ENCODE measurements at places on chromosomes 2 and 18.
A peak's percentile ranks its signal among the peaks of the same experiment; 100 is the strongest.

GRCh38 chr2:216830346-216830745 lies 29.5 kb downstream of the TNP1 start:
- H3K4me1 ChIP-seq, result no peaks in the 10 kb centered on the region
- H3K36me3 ChIP-seq, result no peaks in the 10 kb centered on the region
- no peak overlapping the region for H3K27ac ChIP-seq
- DNase-seq, result no peak
- H3K4me3 ChIP-seq, result no peak overlapping the region

DNA sequence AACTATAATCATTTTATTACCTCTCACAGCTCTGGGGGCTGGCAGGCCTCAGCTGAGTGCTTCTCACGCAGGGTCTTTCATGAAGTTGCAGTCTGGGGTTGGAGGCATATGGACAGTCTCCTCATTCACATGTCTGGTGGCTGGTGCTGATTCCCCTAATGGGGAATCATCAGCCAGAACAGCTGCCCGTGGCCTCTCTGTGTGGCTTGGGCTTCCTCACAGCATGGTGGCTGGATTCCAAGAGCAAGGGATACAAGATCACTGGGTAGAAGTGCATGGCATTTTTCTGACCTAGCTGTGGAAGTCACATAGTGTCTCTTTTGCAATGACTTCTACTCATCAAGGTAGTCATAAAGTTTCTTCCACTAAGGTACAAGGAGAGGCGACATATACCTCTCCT lies 59.0 kb upstream of the LAPTM4A start:
- no peak overlapping the region for H3K27ac ChIP-seq
- no peaks in the 10 kb centered on the region for H3K36me3 ChIP-seq
- DNase-seq, result no peak
- H3K4me1 ChIP-seq, result no peaks in the 10 kb centered on the region

DNA sequence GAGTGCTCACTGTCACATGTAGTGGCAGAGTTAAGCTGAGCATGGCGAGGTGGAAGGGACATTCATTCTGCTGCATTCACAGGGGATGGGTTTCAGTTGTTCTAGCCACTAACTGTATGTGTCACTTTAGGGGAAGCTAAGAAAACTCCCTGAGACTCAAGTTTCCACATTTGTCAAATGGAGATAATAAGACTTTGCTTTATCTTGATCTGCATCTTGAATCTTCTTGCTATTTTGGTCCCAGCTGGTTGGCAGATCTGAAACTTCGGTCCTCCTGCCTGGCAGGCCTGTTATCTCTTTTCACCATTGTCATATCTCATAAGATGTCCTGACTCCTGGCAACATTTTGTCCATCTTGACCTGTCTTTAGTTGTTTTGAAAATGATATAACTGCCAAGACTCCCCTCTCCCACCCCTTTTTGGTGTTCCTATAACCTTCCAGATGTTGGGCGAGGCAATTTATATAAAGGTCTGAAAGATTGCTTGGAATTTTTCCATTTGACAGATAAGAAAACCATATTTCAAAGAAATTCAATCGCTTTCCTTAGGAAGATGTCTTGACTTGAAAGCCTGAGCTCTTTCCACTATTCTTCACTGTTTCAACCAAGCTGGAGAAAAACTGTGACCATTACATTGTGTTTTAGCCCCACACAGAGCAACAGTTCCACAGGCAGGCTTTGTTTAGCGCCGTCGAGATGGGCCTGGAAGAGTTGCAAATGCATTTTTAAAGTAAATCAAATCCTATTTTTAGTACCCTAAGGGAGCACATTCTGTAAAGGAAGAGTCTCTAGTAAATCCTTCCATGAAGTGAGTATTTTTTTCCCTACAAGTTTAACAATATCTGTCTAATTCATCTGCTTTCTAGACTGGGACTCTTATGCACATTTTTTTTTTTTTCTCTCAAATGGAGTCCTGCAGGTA lies 33.4 kb downstream of the MYCN start:
- no peaks in the 10 kb centered on the region for H3K4me1 ChIP-seq
- H3K27me3 ChIP-seq, result no peaks in the 10 kb centered on the region
- DNase-seq, result no peak

GRCh38 chr2:172677363-172677762 lies 58.3 kb upstream of the RAPGEF4 start:
- H3K27me3 ChIP-seq, result peaks cover 50% of the 10 kb centered on the region
- H3K4me1 ChIP-seq, result no peaks in the 10 kb centered on the region
- no peak overlapping the region for H3K4me3 ChIP-seq
- no peak for DNase-seq

- H3K27me3 ChIP-seq, result peaks cover 21% of the 10 kb centered on the region
- H3K27ac ChIP-seq, result peak overlapping the region; percentile 41
- peaks cover 8% of the 10 kb centered on the region for H3K4me1 ChIP-seq
- no peak overlapping the region for H3K4me3 ChIP-seq
Measured at GRCh38 chr2:240644171-240644651, 18.9 kb downstream of the GPR35 start.

GRCh38 chr2:122542646-122543045 lies 787.2 kb downstream of the TSN start:
- H3K27ac ChIP-seq, result no peak overlapping the region
- H3K36me3 ChIP-seq, result no peaks in the 10 kb centered on the region
- H3K4me3 ChIP-seq, result no peak overlapping the region
- H3K27me3 ChIP-seq, result no peaks in the 10 kb centered on the region

DNA sequence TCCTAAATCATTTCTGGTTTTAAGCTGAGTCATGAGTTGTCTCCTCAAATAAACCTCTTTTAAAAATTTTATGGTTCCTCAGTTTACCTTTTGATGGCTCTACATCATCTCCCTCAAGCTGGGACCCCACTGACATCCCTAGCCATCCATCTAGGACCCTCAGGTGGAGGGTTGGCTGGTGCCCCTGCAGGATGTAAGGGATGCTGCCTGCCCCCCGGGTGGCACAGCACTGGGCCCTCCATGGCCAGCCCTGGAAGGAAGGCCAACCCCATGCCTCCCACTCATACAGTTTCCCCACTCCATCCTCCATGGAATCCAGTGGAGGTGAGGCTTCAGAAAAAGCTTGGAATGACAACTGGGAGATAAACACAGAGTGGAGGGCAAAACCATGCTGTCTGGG lies 17.2 kb upstream of the GPC1 start:
- H3K27me3 ChIP-seq, result no peaks in the 10 kb centered on the region
- H3K27ac ChIP-seq, result no peak overlapping the region
- H3K4me3 ChIP-seq, result no peak overlapping the region
- no peaks in the 10 kb centered on the region for H3K4me1 ChIP-seq

- no peaks in the 10 kb centered on the region for H3K27me3 ChIP-seq
- H3K36me3 ChIP-seq, result peaks cover 26% of the 10 kb centered on the region
- no peak overlapping the region for H3K4me3 ChIP-seq
- H3K4me1 ChIP-seq, result no peaks in the 10 kb centered on the region
- no peak overlapping the region for H3K27ac ChIP-seq
- no peak for DNase-seq
Measured at GRCh38 chr2:135676031-135676430, 65.6 kb upstream of the UBXN4 start.

DNA sequence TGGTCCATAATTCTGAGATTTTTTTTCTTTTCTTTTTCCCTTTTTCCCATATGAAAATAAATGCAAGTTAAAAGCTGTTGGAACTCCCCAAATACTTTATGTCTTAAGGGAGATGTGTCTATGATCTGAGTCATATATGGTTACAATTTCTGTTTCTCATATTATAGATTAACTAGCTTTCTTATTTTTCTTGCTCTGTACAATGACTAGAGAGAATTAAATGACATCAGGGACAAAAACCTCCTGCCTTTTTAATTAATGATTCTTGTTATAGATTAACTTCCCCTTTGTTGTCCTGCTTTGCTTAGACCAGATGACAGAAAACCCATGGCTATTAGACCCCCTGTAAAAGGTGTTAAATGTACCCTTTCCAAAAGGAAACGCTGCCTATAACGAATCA lies 643.9 kb upstream of the NXPH2 start:
- H3K27me3 ChIP-seq, result no peaks in the 10 kb centered on the region
- DNase-seq, result no peak
- H3K27ac ChIP-seq, result no peak overlapping the region
- no peak overlapping the region for H3K4me3 ChIP-seq

DNA sequence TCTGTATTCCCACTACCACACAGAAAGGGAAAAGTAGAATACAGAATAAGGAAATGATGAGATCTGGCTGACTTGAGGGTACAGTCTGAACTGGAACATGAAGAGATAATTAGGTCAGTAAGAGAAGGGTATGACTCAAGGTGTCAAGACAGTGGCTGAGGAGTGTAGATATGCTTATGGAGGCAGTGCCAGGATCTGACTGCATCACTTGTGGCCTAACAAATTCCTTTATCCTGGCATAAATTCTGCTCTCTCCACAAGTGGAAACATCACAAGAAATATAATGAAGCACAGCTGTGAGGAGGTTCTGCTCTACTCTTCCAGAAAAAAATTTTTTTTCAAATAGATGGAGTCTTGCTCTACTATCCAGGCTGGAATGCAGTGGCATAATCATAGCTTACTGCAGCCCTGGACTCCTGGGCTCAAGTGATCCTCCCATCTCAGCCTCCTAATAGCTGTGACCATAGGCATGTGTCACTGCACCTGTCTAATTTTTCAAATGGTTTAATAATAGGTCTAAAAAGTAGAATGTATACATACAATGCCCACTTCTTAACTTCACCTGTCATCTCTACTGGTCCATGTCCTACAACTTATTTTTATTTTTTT lies 85.3 kb downstream of the C2orf74 start:
- peaks cover 40% of the 10 kb centered on the region for H3K36me3 ChIP-seq
- H3K27ac ChIP-seq, result peak overlapping the region; percentile 17
- DNase-seq, result no peak

DNA sequence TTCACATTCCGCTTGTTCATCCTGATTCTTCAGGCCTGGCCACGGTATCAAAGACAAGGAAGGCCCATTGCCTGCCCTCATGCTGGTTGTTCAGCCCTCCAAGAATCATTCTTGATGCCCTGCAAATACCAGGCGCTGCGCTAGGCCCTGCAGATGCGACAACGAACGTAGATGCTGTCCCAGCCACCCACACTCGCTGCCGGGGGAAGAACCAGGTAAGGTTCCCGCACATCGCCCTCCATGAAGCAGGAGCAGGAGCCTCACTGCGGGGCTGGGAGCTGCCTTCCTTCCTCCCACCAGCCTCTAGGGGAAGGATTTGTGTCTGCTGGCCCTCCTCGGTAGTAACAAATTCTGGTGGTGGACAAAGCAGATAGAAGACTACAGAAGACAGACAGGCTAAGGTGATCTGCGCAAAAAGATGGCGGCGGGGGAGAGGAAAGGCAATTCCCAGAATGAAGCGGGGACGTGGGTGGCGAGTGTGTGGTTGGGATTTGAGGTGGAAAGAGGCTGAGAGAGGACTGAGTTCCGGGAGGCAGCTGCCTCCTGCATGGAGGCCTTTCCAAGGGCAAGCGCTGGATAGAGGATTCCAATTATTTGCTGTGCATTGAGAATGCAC lies 19.8 kb upstream of the GPR55 start:
- no peak for DNase-seq
- H3K27me3 ChIP-seq, result peaks cover 9% of the 10 kb centered on the region
- H3K36me3 ChIP-seq, result no peaks in the 10 kb centered on the region
- no peak overlapping the region for H3K4me3 ChIP-seq
- H3K27ac ChIP-seq, result no peak overlapping the region
